ENCODE measurements at places on chromosomes 2 and 18. TPM values are rescaled to one million over a fixed set of nuclear protein-coding genes. Genes with fewer than 3 reads are reported as not detected.

Gene ERICH2
- polyA plus RNA-seq: 4.0 TPM

- no peak for DNase-seq
Observed at GRCh38 chr2:69680001-69680675, 36.6 kb upstream of the AAK1 start.

Gene TTC32
- 8.6 TPM for polyA plus RNA-seq

Gene ARHGEF4
- polyA plus RNA-seq: 0.90 TPM

- no peak for DNase-seq
Observed at GRCh38 chr18:56929886-56930285, 217.0 kb upstream of the BOD1L2 start.

GRCh38 chr2:111072220-111072871 is 48.4 kb upstream of the BCL2L11 start:
- no peak for DNase-seq

- DNase-seq: no peak
Observed at GRCh38 chr2:120877409-120877808, 141.7 kb downstream of the GLI2 start.

GRCh38 chr18:68960355-68960754 is 162.5 kb downstream of the CCDC102B start:
- no peak for DNase-seq

Gene KCNJ13
- polyA plus RNA-seq: 2.0 TPM

Gene CAPN13
- 3.4 TPM for polyA plus RNA-seq
